ENCODE measurements at places on chromosomes 3 and 15. TPM values are rescaled to one million over a fixed set of nuclear protein-coding genes. Genes with fewer than 3 reads are reported as not detected.

The TUSC7 gene
- total RNA-seq = not detected

The CDHR4 gene
- not detected for total RNA-seq

The CD86 gene
- not detected for total RNA-seq

The GP5 gene
- total RNA-seq = under 0.01 TPM

The CACNA2D3 gene
- total RNA-seq = not detected

The CATSPER2 gene
- 0.40 TPM for total RNA-seq

The SEMA7A gene
- total RNA-seq = 0.65 TPM

The ARL8B gene
- total RNA-seq = 39.0 TPM

The BCHE gene
- total RNA-seq = 36.5 TPM

The GORASP1 gene
- total RNA-seq = 22.4 TPM

The VPS8 gene
- 47.8 TPM for total RNA-seq

The USP4 gene
- total RNA-seq = 23.2 TPM

The ZWILCH gene
- 8.3 TPM for total RNA-seq

The EPHB3 gene
- total RNA-seq = 0.60 TPM

The TM4SF1 gene
- 1,181 TPM for total RNA-seq

The SLC28A2 gene
- not detected for total RNA-seq

The VILL gene
- total RNA-seq = 2.8 TPM

The INKA1 gene
- total RNA-seq = 17.2 TPM

The RBM5 gene
- total RNA-seq = 84.3 TPM

The ZNF660 gene
- total RNA-seq = 0.22 TPM

The CYFIP1 gene
- 64.3 TPM for total RNA-seq

The LXN gene
- total RNA-seq = 46.4 TPM

The RTP3 gene
- total RNA-seq = not detected

The CFAP100 gene
- not detected for total RNA-seq

The FBXO22 gene
- total RNA-seq = 30.8 TPM

The PDE12 gene
- 8.7 TPM for total RNA-seq

The GPR156 gene
- total RNA-seq = not detected

The GPR15 gene
- not detected for total RNA-seq

The ISL2 gene
- 0.40 TPM for total RNA-seq

The RASL12 gene
- total RNA-seq = not detected

The SAMMSON gene
- total RNA-seq = not detected

The ARIH1 gene
- 11.8 TPM for total RNA-seq

The ZNF280D gene
- total RNA-seq = 13.5 TPM

The CYP8B1 gene
- total RNA-seq = not detected

The CYP1A2 gene
- total RNA-seq = not detected

The SATB1 gene
- 4.2 TPM for total RNA-seq

The TMC3 gene
- total RNA-seq = not detected

The GP9 gene
- not detected for total RNA-seq

The SLC25A26 gene
- total RNA-seq = 14.6 TPM

The SRP14 gene
- total RNA-seq = 164 TPM

The EPM2AIP1 gene
- total RNA-seq = 7.4 TPM
